ENCODE measurements at places on chromosomes 11 and 22.

GRCh38 chr11:61545341-61545740, 35.5 kb downstream of the SYT7 start:
- no peak for ATAC-seq

DNA sequence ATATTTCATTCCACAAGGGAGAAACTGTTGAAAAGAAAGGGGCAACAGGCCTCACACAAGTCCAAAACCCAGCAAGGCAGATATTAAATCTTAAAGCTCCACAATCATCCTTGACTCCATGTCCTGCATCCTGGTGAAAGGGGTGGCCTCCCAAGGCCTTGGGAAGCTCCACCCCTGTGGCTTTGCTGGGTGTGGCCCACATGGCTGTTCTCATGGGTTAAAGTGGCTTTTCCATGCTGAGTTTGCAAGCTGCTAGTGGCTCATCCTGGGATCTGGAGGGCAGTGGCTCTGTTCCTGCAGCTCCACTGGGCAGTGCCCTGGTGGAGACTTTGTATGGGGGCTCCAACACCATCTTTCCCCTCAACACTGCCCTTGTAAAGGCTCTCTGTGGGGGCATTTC, 106.4 kb downstream of the CTNND1 start:
- ATAC-seq: no peak

DNA sequence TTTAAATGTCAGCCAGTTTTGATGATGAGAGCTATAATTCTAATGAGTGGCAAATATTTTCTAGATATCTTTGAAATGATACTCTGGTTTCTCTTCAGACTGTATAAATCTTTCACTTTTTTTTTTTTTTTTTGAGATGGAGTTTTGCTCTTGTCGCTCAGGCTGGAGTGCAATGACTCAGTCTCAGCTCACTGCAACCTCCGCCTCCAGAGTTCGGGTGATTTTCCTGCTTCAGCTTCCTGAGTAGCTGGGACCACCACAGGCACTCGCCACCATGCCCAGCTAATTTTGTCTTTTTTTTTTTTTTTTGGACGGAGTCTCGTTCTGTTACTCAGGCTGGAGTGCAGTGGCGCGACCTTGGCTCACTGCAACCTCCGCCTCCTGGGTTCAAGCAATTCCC, 113.6 kb downstream of the TEAD1 start:
- peak; percentile 47 for ATAC-seq

DNA sequence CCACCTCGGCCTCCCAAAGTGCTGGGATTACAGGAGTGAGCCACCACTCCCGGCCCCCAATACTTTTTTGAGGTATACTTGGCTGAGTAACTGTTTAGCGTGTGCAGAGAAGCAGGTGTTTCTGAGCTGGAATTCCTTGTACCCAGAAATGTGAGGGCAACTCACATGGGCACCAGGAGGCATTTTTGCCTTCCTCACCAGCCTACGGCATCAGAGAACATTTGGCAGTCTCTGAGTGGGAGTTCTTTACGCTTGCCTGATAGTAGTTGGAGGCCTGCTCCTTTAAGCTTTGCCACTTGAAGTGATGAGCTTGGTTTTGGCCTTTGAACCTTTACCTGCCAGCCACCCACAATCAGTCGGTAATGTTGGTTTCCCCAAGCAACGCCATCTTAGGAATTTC, 9.2 kb downstream of the PARVB start:
- ATAC-seq: no peak

DNA sequence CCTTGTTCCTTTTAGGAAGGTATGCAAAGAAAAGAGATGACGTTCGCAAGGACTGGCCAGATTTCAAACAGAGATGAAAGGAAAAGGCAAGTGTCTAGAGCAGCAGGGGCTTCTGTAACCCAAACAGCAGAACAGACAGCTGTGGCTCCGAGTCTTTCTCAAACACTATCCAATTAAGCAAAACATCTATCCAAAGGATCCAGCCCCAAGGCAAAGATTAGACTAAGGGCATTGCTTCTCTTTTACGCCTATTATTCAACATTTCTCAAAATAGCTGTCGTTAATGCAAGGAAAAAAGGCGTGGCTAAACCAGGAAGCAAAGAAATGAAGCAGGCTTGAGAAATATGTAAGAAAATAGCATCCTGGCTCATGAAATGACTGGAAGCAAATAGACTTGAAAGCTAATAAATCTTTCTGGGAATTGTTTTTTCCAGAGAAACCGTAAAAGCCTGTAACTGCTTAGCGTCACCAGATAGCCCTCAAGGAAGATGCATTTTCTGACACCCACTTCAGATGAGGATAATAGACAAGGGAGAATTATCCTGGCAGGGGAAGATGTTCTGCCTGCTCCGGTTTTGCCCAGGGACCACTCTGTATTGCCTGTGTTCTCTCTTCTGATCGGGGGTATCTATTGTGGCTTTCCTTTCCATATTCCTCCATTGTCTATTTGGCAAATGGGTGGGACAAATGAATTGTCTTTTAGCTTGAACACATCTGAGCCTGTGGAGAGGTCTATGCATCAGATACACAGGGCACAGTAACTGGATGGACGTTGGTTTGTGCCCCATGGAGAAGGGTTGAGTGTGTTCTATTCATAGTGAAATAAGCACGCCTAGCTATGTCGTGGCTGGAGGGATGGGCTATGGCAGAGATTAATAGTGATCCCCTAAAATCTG, 20.2 kb downstream of the C11orf96 start:
- peak; percentile 87 for ATAC-seq

DNA sequence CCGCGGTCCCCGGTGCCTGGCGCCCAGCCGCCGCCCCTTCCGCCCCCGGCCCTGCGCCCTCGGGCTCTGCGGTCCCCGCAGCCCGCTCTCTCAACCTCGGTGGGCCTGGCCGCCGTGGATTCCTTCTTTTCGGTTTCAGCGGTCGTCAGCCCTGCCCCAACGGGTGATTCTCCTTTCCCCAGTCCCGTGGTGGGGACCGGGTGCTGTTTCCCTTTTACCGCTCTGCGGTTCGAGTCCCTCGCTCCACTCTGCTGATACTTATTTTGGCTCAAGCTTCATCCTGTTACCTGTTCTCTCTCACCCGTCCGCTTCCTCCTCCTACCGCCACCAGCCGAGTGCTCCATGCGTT, 494 bp downstream of the ZDHHC5 start:
- ATAC-seq: peak; percentile 6

GRCh38 chr22:33720166-33720878, 200.0 kb downstream of the LARGE1 start:
- no peak for ATAC-seq

DNA sequence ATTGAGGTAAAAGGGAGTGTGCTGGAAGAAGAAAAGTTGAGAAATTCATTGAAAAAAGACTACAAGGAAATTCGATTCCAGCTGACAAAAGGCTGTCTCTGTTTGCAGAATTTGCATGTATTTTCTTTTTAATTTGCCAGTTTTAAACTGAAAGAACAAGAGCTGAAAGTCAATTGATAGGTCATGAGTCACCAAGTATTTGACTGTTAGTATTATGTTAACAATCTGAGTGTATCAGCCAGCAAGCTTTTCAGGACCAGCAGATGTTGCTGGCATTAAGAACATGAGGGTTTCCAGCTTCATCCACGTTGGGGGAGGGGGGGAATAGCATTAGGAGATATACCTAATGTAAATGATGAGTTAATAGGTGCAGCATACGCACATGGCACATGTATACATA, 726.7 kb downstream of the METTL15 start:
- no peak for ATAC-seq

- ATAC-seq: peak; percentile 62
Measured at GRCh38 chr11:61509043-61510029, 787 bp downstream of the LRRC10B start.

GRCh38 chr11:6156628-6157359, 13.3 kb downstream of the OR52B2 start:
- no peak for ATAC-seq

DNA sequence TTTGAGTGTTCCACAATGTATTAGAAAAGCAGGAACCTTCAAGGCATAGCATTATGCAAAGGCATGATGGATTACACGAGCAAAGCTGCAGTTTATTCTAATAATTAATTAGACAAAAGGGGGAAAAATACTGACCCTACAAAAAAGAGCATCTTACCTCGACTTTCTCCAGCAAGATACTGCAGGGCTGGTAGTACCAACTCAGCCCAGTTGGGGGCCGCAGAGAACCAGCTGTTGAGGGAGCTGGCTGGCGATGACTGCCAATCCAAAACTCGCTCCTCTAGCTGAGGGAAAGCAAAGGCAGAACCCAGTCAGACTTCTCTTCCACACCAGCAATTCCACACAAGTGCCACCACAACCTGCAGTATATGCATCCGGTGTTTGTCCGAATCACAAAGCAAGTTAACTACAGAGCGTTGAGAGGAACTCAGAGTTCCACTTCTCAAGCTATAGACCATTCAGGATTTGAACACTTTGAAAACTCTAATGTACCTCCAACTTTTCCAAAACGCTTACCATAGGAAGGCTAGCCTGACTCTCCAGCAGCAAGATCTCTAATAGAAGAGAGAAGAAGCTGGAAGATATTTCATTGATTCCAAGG, 13.7 kb downstream of the NFRKB start:
- peak; percentile 34 for ATAC-seq

DNA sequence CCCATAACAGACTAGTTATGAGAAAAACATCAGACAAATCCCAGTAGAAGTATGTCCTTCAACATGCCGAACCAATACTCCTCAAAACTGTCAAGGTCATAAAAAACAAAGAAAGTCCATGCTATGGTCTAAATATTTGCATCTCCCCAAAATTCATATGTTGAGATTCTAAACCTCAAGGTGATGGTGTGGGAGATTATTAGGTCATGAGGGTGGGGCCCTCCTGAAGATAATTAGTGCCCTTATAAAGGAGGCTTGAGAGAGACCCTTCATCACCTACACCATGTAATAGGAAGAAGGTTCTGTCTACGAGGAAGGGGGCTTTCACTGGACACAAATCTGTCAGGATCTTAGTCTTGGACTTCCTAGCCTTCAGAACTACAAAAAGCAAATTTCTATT, 118.6 kb upstream of the GUCY1A2 start:
- no peak for ATAC-seq

GRCh38 chr22:30314915-30315314, 11.8 kb downstream of the TBC1D10A start:
- no peak for ATAC-seq

DNA sequence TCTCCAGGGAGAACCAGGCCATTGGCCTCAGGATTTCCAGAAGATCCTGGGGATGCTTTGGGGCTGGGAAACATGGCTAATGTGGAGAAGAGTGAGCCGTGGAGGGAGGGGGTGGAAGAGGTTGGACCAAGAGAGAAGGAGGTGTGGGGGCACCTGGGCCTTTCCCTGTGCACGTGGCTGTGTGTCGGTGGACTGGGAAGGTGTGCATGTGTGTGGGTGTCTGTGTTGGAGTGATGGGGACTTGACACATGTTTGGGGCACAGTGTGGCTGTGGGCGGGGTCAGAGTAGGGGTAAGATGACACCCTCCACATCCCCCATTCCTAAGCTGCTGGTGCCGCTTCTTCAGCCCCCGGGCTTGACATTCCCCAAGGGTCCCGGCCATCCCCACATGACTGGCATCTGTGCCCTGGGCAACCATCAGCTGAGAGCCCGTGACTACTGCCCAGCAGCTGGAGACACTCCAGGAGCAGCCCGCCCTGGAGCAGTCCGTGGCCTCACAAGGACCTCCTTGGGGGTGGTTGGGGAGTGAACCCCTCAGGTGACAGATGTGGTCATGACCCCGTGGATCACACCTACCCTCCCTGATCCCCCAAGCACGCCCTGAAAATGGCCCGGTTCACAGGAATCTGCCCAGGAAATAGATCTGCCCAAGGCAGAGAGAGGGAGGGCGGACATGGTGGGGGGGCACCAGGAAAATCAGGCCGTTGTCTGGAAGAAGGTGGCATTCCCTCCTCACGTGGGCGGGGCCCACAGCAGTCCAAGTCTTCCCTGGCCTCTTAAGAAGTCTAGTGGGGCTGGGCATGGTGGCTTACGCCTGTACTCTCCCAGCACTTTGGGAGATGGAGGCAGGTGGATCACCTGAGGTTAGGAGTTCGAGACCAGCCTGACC, 34.8 kb upstream of the SOX10 start:
- ATAC-seq: no peak

GRCh38 chr11:111046291-111046690, 199.2 kb upstream of the POU2AF2 start:
- peak; percentile 80 for ATAC-seq

GRCh38 chr11:15654451-15654850, 539.7 kb downstream of the INSC start:
- no peak for ATAC-seq

- no peak for ATAC-seq
Measured at GRCh38 chr11:39174196-39174595, 2285.3 kb downstream of the LRRC4C start.

DNA sequence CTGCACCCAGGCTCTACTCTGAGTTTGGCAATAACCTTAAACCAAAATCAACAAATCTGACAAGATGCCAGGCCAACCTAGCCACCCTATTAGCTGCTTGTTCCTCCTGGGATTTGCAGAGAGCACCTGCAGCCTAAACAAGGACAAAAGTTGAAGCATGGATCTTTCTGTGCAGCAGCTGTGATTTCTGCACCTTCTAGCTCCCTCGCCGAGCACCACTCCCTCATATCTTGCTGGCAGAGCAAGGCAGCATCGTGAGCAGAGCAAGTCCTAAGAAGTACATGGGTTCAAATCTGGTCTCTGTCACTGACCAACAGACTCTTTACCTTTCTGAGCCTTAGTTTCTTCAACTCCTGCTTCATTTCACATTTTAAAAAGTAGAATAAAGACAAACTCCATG, 38.3 kb downstream of the MORC2 start:
- ATAC-seq: no peak

DNA sequence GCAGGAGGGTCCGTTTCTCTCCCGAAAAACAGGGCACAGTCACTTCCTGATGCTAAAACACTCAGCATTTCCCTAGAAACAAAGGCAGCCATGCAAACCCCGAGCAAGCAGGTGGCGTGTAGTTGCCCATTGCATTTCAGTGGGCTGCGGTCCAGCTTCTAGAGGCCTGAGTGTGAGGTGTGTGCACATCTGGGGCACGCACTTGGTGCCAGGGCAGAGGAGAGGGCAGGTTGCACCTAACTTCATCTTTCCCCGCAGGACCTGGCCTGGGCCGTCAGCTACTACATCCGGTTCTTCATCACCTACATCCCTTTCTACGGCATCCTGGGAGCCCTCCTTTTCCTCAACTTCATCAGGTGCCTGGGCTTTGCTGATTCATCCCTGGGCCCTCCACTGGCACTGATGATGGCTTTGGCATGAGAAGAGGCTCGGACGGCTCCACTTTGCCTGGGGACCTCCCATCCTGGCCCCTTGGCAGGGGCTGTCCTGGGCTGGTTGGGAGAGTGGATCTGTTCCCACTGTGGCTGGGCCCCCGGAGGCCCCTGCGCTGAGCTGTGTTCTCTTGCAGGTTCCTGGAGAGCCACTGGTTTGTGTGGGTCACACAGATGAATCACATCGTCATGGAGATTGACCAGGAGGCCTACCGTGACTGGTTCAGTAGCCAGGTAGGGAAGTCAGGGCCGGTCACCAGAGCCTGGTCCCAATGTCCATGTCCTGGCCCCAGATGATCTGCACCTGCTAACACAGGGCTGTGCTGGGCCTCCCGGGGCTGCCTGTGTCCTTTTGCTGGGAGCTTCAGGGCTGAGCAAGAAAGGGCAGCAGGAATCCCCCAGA, 28.4 kb downstream of the FADS3 start:
- ATAC-seq: no peak

GRCh38 chr11:85749287-85749834, 61.6 kb downstream of the SYTL2 start:
- ATAC-seq: no peak

All from motor neuron (in vitro differentiated cells).